ENCODE measurements at places on chromosomes 11 and 22. TPM values are rescaled to one million over a fixed set of nuclear protein-coding genes. Genes with fewer than 3 reads are reported as not detected.

The USP35 gene
- total RNA-seq, result 18.9 TPM

The PYGM gene
- 4.5 TPM for total RNA-seq

The DNAL4 gene
- 10.6 TPM for total RNA-seq

The SC5D gene
- 18.2 TPM for total RNA-seq

The PGA5 gene
- not detected for total RNA-seq

The LRRC32 gene
- 16.4 TPM for total RNA-seq

DNA sequence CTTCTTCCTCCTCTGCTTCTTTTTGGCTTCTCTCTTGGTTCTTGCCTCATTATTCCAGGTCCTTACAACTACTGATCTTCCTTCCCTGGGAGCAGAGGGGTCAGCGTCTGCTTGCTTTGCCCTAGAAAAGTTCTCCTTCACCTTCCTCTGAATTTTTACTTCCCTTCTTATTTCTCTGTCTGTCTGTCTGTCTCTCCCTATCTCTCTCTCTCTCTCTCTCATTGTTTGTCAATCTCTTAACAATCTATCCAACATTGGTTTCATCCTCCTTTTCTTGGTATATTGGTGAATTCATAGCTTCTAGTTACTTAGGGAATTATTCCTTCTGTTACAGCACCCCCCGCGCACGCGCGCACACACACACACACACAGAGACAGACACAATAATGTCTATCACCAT is 559.1 kb downstream of the MN1 start:
- no peak for DNase-seq

GRCh38 chr11:91828901-91829300 is 395.7 kb upstream of the FAT3 start:
- DNase-seq, result no peak

DNA sequence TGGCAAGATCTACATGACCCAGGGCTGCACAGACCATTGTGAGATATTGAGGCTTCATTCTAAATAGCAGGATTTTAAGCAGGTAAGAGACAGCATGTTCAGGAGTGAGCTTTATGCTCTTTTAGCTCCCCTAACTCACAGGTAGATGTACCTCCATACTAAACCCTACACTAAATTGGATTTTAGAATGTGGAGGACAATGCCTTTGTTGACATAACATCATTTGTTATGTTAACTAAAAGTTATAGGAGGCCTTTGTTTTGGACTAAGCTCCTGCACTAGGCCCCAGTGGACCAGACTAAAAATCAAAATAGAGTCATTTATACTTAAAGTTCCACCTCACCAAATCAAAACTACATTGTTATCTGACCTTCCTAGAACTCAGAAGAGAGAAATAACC is 6.8 kb downstream of the DDIAS start:
- no peak for DNase-seq

DNA sequence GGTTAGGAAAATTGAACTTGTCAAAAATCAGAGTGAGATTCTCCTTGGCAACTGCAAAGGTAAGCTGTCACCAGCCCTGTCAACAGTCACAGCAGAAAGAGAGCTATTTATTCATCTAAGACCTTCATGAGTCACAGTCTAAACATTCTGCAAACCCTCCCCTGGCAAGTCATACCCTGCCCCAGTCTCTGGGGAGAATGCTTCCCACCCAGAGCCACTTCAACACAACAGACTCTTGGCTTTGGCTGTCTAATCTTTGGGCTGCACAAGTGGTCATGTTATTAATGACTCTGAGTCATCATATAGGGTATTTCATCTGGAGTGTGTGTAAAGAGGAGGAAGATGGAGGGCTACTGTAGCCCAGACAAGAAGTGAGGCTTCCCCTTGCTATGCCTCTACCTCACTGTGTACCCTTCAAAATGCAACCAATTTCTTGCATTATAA is 153.4 kb downstream of the CCDC34 start:
- DNase-seq, result no peak

- no peak for DNase-seq
Measured at GRCh38 chr11:34275486-34275885, 82.3 kb downstream of the ABTB2 start.

DNA sequence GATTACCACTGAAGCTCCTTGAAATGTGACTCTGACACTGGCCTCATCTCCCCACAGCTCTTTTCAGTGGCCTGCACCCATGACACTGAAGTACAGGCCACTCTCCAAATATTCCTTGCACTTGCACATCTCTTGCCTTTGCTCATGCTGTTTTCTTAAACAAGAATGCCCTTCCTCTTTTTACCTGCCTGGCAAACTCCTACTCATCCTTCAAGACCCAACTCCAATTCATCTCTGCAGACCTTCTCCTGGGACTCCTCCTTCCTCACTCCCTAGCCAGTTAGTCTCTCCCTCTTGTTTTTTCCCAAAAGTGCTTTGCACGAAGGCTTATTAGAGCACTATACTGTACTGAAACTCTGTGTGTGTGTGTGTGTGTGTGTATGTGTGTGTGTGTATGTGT is 2.6 kb downstream of the KCNE3 start:
- DNase-seq, result no peak

DNA sequence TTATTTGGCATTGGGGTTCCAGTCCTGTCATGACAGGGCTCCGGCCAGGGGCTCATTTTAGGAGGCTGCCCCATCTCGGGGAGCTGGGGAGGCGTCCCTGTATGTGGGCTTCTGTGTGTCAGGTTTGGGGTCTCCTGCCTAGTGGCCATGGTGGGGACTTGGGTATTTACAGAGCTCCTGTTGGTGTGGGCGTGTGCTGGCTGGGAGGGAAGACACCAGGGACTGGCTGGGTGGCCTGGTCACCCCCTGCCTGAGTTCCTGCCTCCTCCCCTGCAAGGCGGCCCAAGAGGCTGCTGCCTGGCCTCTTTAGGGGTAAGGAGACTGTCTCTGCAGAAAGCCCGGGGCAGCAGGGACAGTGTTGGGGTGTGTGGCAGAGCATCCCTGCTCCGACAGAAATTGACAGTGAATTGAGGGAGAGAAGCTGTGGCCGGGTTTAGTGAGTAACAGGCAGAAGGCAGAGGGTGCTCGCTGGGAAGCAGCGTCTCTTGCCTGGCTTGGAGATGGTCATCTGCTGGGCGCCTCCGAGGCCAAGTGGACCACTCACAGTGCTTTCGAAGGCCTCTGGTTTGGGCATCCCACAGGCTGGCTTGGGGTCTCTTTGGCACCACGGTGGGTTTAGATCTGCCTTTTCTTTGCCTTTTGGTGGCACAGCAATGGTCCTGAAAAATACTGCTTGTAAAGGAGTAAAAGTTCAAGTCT is 40.3 kb upstream of the GRAMD4 start:
- no peak for DNase-seq

DNA sequence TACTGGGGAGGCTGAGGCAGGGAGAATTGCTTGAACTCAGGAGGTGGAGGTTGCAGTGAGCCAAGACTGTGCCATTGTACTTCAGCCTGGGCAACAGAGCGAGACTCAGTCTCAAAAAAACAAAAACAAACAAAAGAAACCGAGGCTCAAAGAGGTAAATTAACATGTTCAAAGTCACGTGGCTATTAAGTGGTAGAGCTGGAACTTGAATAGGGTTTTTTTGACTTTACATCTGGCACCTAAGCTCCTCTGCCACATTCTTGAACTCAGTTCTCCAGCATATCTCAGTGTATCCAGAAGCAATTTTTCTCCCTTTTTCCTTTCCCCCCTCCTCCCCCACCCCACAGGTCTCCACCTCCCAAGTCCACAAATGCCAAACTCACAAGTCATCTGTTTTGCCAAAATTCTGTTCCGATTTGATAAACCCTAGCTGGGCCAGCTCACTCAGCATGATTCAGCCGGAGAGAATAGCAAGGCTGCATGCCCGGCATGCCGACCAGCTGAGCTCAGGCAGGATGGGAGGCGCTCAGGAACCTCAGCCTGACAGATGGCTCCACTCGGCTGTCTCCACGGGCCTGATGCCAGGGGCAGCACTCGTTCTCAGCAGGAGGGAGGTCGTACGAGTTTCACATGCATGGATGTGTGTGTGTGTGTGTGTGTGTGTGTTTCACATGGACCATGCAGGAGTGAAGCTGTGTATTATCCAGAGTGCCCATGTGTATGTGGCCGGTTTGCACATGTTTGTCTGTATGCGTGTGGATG is 63.2 kb upstream of the RRAS2 start:
- DNase-seq, result no peak

- DNase-seq, result no peak
Measured at GRCh38 chr11:24759742-24760141, 262.9 kb downstream of the LUZP2 start.

GRCh38 chr11:42329929-42330565 is 870.6 kb upstream of the LRRC4C start:
- no peak for DNase-seq

DNA sequence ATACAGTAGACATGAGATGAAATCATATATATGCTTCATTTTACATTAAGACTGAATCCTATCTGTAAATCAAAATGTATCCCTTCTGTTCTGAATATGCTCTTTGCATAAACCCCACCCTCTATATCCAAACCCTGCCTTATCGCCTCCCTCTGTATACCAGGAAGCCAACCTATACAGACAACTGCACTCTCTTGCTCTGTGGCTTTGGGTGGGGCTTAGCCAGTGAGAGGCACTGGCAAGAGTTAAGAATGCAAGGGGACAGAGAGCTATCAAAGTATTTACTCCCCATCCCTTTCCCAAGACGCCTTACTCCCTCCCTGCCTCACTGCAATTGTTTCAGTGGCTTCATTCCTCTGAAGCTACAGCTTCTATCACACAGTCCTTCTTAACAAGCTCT is 309.8 kb downstream of the TTC28 start:
- no peak for DNase-seq

Data from activated T-cell treated with anti-CD3 and anti-CD28 coated beads, Interleukin-2, amount 50 U/mL, for 72 hours (primary cell).